Omental fat pad (tissue), 4 donors: ENCODE measurements at places on chromosomes 11 and 22. TPM values are rescaled to one million over a fixed set of nuclear protein-coding genes. Genes with fewer than 3 reads are reported as not detected.

Gene SF3A1
- total RNA-seq = 49.8 TPM

Gene PANX1
- total RNA-seq = 16.7 TPM

Gene AQP11
- total RNA-seq = 1.7 TPM

Gene USH1C
- total RNA-seq = 0.19 TPM

DNA sequence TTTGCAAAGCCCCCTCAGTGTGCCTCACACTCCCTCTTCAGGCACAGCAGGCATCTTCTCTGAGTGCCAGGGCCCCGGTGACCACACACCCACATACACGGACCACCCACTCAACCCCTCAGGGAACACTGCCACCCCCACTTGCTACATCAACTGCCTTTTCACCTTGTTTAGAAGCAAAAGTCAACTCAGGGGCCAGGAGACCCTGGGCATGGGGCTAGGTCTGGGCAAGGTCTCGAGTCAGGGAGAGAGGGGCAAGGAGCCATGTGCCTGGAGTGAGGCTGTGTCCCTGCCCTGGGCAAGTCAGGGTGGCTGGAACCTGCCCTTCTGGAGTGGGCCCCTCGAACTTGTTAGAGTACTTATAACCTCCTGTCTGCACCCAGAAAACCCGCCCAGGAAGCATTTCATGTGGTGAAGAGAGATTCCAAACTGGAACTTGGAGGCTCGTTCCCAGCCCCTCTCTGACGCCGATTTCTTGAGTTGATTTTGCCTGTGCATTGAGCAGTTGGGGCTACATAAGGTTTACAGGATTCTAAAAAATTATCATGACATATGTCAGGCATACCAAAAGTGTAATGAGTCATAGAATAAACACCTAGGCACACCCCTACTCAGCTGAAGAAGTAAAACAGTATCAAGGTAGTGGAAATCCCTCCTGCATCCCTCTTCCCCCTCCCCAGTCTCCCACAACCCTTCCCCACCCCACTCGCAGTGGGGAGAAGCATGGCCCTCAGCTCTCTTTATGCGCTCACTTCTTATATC is 74.3 kb downstream of the MYEOV start:
- no peak for DNase-seq

DNA sequence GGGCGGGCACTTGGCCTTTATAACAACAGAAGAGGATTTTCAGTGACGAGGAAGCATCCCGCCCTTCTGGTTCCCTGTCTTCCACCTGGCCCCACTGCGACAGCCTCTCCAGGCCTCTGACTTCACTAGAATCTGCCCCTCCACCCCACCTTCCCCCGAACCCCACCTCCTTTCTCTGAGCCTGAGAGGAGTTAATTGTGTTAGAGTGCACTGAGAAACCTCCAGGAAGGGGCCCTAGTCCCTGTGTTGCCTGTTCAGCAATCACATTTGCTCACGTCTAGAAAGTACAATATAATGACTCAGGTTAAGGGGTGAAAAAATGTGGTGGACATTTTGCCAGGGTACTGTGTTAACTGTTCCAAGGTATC is 38.8 kb downstream of the PTPRJ start:
- DNase-seq = no peak

GRCh38 chr11:32213223-32213622 is 122.3 kb downstream of the RCN1 start:
- DNase-seq = no peak

- DNase-seq = no peak
These were observed 20.6 kb downstream of the APLNR start for GRCh38 chr11:57216463-57216862.

DNA sequence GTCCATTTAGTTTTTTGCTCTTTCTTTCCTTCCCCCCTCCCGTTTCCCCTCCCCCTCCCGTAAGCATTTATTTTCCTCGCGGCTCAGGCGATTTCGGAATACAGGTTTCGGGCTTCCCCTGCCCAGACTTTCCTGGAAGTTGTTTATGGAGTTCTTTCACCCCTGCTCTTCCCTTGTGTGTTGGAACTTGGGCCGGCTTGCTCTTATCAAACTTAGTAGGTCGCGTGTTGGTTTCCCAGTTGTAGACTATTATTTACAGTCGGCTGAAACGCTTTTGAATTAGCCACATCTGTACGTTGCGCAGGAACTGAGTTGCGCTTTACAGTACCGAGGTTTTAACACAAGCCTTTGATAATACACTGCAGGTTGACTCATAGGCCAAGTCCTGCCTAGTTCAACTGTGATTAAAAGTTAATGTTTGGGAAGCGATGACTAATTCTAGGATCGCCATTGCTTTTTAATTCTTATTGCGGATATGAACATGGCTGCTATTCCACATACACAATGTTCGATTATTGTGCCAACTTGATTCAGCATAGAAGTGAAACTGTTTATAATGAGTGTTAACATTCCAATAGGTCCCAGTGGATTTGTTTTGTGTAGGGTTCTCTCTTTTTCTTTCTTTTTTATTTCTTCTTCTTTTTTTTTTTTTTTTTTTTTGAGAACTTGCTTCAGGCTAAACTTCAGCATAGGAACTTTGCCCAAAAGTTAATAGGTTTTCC is 1.7 kb downstream of the YAP1 start:
- DNase-seq = no peak

DNA sequence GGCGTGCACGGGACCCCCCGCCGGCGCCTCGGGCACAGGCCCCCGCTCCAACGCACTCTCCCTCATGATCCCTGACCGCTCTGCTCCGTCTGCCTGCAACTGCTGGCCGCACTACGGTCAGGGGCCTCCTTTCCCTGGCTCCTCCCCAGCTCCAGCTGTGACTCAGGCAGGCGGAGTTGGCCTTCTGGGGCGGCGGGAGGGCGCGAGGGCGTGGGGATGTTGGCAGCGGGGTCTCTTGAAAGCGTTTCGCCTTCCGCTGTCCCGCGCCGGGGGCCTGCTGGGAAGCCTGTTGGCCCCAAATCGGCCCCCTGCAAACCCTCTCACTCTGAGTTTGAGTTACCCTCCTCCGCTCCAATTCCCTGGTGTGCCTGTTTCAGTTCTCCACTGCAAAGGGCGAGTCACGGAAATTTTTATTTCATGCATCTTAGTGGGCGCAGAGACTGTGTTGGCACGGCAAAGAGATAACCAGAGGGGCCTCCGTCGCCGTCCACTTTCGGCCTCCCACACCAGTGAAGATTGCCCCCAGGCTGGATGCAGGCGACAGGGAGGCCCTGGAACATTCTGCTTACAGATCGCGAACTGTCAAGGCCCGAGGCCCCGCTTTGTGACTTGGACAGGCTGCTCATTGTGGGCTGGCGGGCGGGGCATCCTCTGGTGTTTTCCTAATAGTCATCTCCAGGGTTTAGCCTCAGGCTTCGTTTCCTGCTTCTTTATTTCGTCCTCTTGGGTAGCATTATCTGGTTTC is at the start of gene CAVIN3:
CAVIN3 (minus strand) TSS at position 91 of the 745 bp plus-strand sequence; CDS start at position 66, 25 bp downstream.
- DNase-seq = peak; percentile 44

DNA sequence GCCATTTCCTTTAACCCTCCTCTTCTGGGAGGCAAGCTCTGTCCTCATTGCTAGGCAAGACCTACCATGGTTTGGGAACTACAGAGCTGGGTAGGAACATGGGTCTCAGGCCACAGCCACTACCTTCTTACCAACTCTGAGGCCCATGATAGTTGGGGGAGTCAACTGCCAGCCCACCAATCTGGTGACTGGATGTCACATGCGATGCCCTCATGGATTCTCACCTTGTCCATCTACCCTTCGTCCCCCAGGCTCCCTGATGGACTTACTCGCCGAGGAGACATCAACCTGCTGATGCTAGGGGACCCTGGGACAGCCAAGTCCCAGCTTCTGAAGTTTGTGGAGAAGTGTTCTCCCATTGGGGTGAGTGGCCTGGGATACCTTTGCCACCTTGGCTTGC is 13.7 kb downstream of the MCM5 start:
- DNase-seq = no peak

- DNase-seq = no peak
These were observed 14.5 kb downstream of the THOC5 start for GRCh38 chr22:29539105-29539504.

- no peak for DNase-seq
These were observed 4.4 kb downstream of the RBX1 start for GRCh38 chr22:40955571-40955970.

DNA sequence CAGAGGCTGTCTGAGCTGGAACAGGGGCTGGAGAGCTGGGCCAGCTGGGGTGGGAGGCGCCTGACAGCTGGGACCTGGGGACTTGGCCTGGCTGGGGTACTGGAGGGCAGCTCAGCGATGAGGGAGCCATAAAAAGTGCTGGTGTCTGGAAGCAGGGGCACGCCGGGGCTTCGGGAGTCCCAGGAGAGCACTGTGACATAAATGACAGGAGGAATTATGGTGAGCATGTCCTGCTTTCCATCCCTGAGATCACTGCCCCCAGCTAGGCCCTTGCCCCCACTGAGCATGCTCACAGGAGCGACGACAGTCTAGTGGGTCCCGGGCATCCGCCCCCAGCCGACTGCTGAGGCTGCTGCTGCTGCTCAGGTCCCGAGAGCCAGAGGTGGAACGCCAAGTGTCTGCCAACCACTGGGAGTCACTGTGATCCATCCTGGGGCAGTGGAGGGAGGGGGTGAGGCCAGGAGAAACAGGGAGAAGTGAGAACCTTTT is 6.2 kb downstream of the ROBO4 start:
- no peak for DNase-seq

GRCh38 chr11:64165481-64165841 is 452 bp downstream of the MACROD1 start:
- no peak for DNase-seq

- DNase-seq = no peak
These were observed 129.0 kb downstream of the MICAL2 start for GRCh38 chr11:12239396-12239795.

DNA sequence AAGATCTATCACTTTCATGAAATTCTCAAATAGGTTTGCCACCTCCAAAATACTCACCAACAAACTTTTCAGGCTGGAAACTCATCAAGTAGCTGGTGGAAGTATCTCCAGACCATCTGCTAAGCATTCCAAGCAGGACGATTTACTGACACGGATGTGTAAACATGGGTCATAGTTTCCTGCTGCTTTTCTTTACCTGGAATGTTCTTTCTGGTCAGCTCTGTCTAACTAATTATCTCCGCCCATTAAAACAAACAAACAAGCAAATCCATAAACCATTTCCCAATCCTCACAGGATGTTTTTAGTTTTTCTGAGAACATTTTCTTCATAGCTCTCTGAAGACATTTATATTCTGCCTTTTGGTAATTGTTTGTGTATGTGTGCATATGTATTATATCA is 397.0 kb downstream of the METTL15 start:
- DNase-seq = no peak

- DNase-seq = no peak
These were observed 1167.7 kb downstream of the LRRC4C start for GRCh38 chr11:40291741-40292140.

DNA sequence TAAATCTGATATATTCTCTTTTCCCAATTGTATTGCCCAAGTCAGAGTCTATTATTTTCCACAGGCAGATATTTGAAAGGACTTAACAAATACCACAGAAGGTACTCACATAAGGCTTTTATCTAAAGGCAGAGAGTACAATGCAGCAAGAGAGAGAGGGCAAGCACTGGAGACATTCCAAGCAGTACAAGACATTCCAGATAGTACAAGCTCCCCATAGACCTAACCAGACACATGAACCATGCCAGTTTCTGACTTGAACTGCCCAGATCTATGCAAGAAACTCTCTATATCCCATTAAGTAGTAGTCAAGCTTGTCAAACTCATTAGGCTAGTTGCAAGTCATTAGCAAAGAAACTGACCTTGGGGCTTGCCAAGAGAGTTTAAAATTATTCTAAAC is 11.2 kb upstream of the MS4A6E start:
- no peak for DNase-seq

DNA sequence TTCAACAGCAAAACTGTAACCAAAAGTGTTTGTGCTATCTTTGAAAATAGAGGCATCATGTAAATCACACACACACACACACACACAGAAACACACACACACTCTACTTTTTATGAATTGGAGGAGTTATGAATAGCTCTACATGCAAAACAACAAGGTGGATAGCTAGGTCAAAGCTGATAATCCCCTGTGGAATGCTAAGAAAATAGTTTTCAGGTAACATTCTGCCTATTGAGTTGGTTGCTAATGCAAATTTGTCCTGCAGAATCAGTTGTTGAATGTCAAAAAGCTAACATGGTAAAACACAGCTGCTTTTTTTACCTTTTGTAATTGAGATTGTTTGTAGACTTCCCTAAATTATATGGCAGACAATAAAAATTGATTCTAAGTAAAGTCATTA is 1658.4 kb upstream of the RAG2 start:
- DNase-seq = no peak

DNA sequence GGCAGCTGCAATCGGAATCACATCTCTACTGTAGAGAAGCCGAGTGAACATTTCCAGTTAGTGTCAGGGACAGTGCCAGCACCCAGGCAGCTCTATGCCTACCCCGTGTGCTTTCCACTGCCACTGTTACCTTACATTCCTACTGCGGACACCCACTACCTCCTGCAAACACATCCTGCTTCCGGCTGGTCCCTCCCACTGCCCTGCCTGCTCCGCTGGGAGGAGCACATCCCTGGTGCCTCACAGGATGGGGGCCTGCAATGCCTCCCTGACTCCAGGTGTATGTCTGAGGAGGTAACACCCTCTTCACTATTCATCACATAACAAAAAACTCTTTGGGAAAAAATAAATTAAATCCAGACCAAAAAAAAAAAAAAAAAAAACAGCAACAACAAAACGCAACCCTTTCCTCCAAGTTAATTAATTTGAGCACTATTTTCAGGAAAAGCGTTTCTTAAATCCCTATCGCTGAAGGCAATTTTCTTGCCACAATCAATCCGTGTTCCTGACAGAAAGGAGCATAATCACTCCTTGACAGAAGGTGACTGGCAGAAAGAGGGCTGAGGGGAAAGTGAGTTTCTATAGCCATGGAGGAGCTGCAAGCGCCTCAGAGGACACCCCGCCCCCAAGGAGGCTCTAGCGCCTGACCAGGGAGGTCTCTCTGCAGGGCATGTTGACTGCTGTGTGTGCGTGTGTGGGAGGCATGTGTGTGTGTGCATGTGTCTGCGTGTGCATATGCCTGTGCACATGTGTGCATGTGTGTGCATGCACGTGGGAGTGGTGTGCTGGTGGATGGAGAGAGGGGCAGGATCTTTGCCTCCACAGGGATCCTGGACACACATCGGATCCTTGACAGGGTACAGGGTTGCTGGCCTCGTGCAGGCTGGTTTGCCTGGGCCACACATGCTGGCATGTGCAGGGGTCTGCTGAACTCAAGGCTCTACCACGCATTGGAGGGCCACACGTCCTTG is 134.8 kb upstream of the NTM start:
- DNase-seq = no peak
